ENCODE measurements at places on chromosomes 3 and 15.

DNA sequence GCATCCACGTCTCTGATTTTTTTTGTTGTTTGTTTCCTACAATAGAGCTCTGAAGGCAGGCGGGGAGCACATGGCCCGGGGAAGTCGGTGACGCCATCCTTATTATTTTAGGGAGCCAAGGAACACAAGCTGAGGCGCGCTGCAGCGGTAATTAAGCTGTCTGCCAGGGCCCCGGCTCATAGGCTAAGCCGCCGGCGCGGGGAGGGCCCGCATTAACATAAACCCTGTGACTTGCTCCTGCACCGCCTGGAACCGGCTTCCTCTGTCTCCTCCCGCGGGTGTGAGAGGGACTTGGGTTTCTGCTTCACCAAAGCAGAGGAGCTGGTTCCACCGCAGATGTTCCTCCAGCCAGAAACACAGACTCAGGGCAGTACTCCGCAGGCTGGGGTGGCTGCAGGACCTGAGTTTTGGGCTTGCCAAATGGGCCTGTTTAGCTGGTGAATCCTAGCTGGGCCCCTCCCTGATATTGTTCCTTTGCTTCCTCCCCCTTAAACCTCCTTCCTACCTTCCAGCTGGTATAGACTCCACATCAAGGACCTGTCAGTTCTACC, 25.3 kb downstream of the ANP32A start:
- DNase-seq, result peak; percentile 89

GRCh38 chr3:10224794-10225665, 23.2 kb upstream of the TATDN2 start:
- peak; percentile 81 for DNase-seq

DNA sequence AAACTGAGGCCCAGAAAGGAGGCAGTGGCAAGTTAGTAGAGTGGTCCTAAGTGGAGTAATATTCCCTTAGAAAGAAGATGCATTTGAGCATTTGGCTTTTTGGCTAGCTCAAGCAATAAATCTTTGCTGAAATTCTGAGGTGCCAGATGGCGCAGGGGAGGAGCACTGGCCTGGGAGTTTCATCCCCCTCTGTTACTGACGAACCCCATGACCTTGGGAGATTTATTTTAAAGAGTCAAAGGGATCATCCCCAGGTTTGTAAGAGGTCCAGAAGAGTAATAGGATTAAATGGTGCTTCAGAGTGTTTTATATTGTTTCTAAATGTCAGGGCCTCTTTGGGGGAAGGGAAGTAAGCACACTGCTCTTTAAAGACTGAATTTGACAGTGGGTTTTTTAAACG, 85.1 kb upstream of the PIAS1 start:
- no peak for DNase-seq

GRCh38 chr3:29324180-29324651, 43.3 kb downstream of the RBMS3 start:
- DNase-seq, result peak; percentile 40

DNA sequence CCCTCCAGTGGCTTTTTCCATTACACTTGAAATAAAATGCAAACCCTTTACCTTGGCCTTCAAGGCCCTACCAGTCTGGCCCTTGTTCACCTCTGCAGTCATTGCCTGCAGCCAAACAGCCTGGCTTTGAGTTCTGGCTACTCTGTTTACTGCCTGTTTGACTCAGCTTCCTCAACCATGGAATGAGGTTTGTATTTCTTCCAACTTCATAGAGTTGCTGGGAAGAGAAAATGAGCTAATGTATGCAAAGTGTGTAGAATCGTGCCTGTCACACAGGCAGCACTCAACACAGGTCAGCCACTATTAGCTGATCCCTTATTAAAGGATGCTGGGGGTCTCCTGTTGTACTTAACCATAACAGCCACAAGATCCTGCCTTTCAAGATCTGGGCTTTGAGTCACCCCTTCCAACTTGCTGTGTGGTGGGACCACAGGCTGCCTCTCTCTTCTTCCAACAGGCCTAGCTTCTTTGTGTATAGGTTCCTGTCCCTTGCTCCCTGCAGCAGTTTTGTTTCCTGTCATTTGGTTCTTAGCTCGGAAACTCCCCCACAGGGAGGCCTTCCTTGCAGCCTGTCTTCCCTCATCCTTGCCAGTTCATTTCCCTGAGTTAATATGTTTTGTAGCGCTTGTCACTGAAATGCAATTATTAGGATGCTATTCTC, 6.4 kb downstream of the MED12L start:
- no peak for DNase-seq

DNA sequence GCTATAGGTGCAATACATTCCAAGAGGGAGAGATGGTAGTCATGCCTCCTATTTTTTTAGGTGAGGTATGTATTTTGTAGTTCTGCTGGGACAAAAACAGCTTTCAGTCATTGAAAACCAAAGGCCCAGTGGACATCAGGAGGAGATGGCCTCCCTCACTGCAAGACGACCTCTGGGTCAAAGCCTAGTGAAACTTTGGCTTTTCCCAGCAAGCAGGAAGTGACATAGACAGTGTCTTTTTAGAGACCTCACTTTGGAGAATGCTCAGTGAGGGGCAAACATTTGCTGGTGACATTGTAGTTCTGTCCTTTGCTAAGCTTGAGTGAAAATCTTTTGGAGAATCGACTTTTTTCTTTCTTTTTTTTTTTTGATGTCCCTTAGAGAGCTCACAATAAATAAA, 27.3 kb downstream of the LIPC start:
- DNase-seq, result no peak

DNA sequence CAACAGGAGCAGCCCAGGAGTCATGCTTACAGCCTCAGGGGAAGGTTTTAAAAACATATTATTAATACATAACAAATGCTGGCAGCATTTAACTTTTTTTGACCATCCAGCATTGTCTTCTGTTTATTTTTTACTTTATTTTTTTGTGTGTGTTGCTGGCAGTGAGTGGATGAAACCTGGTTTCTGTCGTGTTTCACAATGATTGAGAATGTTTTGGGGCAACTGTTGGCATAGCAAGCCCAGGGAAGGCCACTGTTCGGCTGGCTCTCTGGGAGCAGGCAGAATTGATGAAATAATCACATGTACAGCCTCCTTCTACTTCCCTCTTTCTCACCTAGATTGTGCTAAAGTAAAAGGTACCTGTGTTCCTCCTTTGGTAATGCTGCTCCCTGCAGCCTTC, 190.2 kb downstream of the NR1D2 start:
- DNase-seq, result no peak

DNA sequence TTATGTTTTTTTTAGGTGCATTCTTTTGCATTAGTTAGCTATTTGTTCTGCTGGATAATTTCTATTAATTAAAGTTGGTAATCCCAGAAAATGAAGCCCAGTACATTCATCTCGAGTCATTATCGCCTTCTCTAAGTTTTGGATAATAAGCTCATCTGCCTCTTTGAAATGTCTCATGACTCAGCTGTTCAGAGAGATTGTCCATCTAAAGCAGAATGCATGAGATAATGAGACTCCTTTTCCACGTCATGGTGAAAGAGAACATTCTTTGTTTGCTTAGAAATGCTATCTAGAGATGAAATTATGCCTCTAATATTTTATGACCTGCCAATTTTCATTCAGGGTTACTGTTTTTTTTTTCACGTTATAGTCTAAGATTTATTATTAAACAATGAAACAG, 374.7 kb upstream of the GOLIM4 start:
- no peak for DNase-seq

DNA sequence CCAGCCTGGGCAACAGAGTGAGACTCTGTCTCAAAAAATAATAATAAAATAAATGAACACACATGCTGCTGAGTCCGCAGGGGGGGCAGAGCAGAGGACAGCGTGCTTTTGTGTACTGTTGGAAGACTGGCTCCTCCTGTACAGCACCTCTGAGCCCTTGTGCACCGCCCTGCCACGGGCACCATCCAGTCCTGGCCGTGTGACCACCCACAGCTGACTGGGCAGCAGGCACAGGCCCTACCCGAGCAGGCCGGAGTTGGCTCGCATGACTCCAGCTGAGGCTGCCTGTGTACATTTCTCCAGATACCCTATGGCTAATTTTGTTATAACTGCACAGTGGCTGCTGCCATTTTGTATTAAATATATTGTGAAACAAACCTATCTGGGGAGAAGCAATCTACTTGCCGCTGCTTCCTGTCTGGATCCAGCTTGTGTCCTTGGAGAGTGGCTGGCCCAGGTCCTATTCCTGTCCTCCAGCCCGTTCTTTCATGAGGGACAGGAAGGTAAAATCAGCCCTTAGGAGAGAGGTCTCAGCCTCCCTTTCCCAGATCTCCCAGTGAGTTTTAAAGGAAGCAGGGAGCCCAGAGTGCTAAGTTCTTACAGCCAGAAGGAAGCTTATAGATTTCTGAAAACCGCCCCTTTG, 14.6 kb downstream of the IVD start:
- DNase-seq, result no peak

Data from inflammatory macrophage (primary cell).